AG04449 (cell line): ENCODE measurements at places on chromosomes 3 and 15.

DNA sequence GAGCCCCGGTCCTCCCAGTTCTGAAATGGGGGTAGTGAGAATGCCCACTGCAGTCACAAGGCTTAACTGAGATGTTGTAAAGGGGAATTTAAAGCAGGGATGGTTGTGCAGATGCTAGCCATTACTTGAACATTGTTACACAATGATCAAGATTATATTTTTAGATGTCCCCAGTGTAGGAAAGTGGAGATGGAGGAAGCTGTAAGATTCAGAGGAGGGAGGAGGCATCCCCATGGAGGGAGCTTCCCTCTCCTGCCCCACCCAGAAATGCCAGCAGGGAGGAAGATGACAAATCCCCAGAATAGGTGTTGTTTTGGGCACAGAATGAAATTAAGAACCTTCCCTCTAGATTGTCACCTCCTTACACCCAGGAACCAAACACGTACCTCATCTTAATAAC, 46.1 kb downstream of the EFCAB12 start:
- DNase-seq = no peak

DNA sequence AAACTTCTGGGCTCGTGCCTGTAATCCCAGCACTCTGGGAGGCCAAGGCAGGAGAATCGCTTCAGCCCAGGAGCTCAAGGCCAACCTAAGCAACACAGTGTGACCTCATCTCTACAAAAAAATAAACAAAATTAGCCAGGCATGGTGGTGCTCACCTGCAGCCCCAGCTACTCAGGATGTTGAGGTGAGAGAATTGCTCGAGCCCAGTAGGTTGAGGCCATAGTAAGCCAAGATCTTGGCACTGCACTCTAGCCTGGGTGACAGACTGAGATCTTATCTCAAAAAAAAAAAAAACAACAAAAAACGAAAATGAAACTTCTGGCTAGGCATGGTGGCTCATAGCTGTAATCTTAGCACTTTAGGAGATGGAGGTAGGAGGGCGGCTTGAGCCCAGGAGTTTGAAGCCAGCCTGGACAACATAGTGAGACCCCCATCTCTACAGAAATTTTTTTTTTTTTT, 53.7 kb downstream of the PIK3CB start:
- no peak for DNase-seq

- no peak for DNase-seq
Measured at GRCh38 chr15:70274255-70274880, 176.7 kb upstream of the TLE3 start.

DNA sequence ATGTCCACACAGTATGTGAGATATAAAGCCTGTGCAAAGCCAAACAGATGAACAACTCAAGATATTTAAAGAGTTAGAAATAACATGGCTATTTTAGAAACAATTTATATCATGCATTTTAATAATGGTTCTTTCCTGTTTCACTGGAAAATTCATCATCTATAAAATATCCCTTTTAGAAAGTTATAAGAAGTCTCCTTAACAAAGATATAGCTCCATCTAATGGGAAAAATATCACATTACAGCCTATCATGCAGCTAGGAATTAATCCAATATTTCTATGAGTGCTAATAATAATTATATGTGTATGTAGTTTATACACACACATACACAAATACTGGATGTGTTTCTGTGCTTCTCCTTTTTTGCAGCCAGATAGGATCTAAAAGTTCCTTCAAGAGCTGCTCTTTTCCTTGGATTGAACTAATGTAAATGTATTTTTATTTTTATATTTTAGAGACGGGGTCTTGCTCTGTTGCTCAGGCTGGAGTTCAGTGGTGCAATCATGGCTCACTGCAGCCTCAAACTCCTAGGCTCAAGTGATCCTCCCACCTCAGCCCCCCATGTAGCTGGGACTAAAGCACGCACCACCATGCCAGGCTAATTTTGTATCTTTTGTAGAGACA, 21.6 kb downstream of the RPL22L1 start:
- DNase-seq = no peak

GRCh38 chr15:58386081-58386480, 45.7 kb upstream of the LIPC start:
- no peak for DNase-seq

GRCh38 chr3:62774221-62774620, 101.0 kb downstream of the CADPS start:
- no peak for DNase-seq

DNA sequence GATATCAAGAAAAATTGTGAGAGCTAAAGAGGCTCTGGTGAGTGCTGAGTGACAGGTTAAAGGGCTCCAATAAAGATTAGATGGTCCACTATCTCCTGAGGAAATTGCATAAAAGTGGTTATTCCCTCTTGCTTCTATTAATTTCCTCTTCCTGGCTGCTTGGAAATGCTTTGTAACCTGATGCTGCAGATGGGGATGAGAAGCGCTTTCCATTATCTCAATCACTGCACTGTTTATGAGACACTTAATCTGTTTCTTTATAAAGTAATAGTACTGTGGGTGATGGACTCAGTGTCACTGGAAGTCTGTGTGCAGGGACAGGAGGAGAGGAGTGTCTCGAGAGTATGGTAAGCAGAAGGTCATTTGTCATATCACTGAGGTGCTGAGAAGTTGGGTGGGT, 305.3 kb downstream of the EPHB1 start:
- no peak for DNase-seq

DNA sequence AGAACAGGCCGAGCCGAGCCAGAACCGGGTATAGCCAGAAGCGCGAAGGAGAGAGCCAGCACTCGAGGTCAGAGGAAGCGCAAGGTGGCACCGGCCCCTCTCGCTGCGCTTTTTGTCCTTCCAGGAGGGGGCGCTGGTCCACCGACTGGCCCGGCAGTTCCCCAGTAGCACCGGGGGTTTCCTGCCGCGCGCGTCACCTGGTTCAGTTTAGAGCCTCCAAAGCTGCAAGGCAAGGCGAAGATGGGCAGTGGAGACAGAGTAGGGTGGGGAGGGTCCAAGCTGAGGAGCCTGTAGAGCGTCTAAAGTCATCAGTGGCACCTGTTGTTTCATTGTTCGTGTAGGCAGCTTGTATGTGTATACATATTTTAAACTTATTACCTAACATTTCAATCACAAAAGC, 7.6 kb upstream of the NR2E3 start:
- no peak for DNase-seq

DNA sequence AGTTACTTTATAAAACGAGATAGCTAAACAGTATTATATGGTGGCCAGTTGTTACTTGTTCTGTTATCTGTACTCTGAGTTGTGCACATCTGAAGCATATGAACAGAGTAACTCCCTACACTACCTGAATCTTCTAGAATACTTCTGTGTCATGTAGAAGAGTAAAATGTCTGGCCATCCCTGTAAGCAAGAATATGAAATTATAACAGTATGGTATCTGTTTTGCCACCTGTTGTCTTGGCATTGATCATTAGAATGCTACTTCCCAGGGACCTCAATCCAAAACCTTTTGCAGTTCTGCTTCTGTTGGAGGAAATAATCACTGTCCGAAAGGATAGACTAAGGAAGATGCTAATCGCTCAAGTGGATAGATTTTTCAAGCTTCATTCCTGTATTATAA, 1.9 kb downstream of the TEX9 start:
- DNase-seq = no peak

- DNase-seq = no peak
Measured at GRCh38 chr3:133477487-133477886, 77.6 kb downstream of the BFSP2 start.

DNA sequence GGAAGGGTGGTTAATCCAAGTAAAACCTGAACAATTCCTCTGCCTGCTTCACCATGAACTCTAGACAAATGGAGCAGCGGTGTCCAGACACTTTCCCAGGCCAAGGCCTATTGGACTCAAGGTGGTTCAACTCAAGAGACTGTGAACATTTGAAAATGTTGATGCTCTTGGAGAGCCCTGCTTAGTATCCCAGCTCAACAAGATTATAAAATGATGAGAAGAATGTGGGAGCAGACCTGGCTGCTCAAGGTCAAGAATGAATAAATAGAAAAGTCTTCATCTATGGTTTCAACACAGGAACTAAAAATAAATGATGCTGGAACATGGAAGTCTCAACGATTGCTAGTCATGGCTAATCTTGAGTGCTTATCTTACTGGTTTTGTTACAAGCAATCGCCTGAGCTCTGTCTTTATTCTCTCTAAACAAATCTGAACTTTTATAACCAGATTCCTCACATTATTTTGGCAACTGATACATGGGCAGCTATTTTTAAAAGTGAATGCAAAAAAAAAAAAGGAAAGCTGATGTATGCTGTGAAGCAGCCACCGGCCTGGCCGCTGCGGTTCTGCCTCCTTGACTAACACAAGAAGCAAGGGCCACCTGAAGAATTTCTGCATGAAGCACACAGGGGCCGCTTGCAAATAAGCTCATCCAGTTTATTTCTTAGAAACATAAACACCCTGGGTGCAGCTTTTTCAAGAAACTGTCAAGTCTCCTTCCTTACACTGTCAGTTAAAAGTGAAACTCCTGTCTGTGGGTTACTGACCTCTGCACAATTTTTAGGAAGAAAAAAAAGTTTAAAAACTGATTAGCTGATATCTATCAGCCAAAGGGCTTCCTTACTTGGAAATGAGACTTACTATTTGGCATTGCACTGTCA, 120.1 kb upstream of the ARHGEF3 start:
- no peak for DNase-seq

DNA sequence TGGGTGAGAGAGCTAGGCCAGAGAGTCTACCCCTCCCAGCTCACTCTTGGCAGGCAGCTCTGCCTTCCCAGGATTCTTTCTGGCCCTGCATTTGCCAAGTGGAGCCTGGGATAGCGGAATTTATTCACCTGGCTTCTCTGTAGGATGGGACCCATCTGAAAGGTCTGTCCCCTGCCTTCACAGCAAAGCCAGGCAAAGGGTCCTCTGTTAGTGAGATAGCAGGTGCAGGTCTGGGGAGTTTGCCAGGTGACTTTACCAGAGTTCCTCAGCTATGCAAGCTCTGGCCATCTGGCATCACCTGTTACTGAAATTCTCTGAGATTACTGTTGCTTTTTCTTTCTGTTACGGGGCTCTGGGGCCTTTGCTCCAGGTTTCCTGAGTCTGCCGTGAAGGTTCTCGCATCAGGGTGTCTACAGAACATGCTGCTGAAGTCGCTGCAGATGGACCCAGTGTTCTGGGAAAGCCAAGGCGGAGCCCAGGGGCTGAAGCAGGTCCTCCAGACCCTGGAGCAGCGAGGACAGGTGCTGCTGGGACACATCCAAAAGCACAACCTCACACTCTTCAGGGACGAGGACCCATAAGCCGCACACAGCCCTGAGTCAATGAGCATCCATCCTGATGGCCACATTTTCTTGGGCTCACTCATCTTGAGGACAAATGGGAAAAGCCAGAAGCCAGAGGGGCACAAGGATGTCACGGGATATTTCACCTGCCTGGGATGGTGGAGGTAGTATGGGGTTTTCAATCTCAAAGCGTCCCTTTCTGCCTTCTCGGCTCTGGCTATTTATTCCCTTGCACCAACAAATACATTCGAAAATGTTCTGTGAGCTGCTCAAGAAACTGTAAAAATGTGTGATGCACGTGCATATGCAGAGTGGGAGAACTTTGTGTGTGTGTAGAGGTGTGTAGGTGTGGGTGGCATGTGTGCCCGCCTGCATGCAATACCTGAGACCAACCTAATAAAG, 49.8 kb downstream of the POMGNT2 start:
- DNase-seq = no peak
